ENCODE measurements at places on chromosomes 5 and 9.

DNA sequence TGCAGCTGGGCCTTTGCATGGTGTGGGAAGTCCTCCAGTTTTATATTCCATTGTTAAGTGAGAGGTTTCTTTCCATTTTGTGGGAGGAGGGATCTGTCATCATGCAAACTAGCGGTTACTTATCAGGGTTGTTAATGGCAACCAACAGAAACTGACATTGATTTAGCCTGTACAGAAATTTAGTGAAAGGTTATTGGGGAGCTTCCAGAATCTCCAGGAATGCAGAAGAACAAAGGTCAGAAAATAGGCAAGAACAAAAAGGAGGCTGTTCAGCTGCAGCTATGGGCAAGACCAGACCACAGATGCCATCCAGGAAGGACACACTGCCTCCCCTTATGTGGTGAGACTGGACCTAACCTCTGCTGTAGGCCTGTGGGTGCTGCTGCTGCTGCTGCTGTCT is 395.8 kb downstream of the KDM4C start:
- no peak for DNase-seq

GRCh38 chr5:147426640-147427327 is 83.1 kb downstream of the DPYSL3 start:
- DNase-seq: no peak

DNA sequence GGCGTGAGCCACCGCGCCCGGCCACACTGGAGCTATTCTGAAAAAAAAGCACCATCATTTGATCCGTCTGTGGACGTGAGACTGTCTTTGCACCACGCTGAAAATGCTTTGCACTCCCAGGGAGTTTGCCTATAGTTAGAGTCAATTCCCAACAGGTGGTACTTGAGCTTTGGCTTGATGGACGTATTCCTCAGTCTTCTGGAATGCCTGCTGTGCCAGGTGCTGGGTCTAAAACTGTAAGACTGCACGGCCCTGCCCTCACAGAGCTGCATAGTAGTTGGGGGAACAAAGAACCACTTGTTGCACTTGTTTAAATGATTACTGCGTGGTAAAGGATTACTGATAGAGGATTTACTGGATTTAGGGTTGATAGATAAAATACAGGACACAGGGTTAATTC is 3.4 kb upstream of the CCNO start:
- no peak for DNase-seq

DNA sequence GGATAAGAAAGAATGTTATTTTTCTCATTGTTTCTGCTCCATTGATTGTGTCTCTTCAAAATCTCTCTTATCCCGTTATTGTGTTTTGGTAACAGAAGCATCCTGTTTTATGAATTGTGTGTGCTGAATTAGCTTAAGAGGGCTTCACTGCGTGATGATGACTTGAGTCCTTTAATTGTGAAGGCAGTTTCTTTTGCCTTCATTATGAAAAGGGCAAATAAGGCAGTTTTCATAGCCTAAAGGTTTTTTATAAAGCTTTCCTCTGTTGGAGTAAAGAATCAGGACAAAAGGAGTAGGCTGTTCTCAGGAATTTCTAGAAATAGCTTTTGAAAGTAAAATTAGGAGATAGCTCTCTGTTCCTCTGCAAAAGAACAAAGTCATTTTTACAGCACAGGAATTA is 169.8 kb downstream of the FOCAD start:
- DNase-seq: no peak

DNA sequence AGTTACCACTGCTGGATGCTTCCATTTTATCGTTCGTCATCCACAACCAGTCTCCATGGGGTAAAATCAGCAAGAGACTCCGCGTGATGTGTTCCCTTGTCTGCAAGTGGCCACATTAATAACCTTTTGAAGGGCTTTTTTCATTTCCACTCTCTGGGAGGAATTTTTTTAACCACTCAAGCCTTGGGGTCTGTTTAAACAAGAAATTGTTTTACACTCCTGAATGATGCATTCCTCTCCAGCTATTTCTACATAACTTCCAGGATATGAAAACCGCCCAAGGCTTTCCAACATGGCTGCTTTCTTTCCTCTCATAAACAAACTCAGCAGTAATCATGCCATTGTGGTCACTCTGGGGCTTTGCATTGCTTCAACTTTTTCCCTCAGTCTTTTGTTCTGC is 217.2 kb upstream of the DAPK1 start:
- DNase-seq: no peak

DNA sequence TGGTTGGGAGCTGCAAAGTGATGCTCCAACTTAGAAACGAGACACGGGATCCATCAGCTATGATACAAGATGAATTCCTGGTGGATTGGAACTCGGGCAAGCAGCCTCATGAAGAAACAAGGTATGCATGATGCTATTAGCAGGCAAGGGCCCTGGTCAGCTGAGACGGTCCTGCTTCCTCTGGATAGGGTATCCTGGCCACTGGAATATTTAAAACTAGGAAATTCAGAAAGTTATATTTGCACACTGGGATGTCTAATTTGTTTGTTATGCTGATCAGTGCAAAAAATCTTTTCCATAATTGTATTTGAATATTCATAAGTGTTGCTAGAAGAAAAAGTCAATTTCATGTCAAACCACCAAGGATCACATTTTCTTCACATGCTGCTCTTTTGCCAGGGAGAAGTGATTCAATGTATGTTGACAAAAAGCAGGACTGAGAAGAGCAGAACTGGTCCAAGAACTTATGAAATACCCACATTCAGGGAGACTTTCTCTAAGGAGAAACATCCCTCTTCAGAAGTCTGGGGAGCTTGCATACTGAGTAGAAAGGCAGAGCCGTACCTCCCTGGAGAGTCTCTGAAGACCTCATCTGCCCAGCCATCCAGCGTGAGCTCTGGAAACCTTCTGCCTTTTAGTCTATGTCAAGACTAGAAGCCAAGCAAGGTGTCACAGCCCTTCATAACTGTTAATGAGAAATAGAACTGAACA is 6.7 kb upstream of the NXNL2 start:
- no peak for DNase-seq

DNA sequence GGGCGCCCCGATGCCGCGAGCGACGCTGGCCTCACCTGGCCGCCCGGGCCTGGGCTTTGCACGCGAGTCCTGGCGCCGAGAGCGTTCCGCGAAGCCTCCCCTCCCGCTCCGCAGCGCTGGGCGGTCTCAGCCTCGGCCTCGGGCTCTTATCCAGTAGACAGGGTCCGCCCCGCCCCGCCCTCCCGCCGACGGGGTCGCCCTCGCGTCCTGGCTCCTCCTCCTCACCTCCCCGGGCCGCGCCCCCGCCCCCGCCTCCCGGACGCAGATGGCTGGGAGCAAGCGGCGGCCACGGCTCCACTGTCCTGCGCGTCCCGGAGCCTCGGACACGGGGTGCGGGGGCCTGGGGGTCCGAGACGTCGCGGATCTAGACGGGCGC is at the start of gene SLC6A3:
Gene SLC6A3 (minus strand): TSS at position 128 of the 376 bp plus-strand sequence. CDS start 2,243 bp downstream, outside the sequence.
- DNase-seq: peak; percentile 41

DNA sequence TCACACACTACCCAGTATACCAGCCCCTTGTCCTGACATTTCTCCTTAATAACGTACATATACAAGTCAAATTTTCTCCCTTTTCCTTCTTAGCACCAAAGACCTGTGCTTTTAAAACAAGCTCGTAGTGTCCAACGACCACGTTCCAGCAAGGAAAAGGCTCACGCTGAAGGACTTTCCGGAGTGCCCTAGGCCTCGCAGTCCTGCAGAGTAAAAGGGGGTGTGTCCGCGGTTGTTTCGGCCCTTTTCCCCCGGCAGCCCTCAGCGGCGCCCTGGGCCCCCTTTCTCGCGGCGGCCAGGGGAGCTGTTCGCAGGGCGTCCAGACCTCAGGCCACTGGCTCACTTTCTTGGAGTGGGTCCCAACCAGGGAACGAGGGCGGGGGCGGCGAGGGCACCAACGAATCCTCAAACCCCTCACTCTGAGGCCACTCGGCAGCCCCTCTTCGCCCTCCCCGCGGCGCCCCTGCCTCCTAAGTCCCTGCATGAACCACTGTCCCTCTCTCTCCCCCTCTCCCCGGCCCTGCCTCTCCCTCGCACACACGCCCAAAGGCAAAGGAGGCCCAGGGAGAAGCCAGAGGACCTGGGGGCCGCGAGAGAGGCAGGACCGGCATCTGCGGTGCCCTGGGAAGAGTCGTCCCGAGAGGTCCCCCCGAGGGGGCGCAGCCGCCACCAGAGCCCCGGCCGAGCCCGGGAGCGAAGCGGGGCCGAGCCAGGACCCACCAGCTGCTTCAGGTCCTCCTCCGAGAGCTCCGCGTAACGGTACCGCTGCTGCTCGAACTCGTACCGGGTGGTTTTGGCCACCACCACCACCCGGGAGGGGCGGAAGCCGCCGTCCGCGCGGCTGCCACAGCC is 720 bp downstream of the NADK2 start:
- no peak for DNase-seq

DNA sequence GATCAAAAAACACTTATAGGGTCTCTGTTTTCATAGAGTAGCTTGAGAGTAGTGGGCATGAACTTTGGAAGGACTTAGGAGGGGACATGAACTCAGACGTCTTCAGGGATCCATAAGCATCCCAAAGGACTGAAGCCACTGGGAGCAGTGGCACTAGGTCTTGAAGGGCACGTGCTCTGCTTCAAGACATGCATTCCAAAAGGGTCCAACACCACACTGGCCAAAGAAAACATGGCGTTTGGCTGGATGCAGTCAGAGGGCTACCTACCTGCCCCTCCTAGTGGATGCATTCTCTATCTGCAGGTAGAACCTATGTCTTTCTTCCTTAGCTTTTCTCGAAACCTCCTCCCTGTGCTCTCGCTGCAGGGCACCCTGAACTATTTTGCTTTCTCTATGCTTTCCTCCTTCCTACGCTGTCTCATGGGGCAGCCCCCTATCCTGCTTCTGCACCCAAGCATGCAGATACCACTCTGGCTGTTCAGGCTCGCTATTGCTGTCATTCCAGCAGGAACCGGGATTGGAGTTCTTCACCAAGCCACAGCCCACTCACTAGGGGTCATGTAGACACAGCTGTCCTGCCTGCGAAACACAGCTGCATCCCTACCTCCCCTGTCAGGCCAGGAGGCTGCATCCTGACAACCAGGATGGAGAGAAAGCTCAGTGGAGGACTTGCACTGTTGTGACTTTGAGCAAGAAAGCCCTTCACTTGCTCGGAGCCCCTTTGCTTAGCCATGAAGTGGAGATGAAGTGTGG is 11.9 kb downstream of the FAM240B start:
- no peak for DNase-seq

GRCh38 chr9:117400171-117400570 is 14.7 kb downstream of the ASTN2 start:
- DNase-seq: no peak

GRCh38 chr5:633501-633955 is 21.4 kb downstream of the CEP72 start:
- DNase-seq: no peak

DNA sequence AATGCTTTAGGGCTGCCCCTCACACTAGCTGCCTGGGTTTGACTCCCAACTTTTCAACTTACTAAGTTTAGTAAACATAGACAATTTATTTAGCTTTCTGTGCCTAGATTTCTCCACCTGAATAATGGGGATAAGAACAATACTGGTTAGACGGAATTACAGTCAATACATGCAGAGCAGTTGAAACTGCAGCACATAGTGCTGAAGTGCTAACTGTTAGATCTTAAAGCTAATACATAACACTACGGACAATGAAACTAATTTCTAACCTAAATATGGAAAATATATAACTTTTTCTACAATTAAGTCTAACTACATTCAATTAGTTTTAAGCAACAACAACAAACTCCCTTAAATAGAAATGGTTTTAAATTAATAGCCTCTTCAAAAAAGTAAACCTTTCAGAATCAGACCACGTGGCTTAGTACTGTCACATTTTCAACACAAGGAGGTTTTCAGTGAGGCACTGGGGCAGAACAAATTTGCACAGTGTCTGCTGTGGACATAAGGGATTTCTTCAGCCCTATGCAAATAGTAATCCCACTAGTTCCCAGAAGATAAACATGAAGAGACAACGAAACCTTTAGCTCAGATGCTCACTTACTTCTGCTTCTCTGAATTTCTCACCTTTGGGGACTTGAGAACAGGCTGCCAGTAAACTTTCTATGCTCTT is 293.4 kb downstream of the EDIL3 start:
- DNase-seq: no peak

DNA sequence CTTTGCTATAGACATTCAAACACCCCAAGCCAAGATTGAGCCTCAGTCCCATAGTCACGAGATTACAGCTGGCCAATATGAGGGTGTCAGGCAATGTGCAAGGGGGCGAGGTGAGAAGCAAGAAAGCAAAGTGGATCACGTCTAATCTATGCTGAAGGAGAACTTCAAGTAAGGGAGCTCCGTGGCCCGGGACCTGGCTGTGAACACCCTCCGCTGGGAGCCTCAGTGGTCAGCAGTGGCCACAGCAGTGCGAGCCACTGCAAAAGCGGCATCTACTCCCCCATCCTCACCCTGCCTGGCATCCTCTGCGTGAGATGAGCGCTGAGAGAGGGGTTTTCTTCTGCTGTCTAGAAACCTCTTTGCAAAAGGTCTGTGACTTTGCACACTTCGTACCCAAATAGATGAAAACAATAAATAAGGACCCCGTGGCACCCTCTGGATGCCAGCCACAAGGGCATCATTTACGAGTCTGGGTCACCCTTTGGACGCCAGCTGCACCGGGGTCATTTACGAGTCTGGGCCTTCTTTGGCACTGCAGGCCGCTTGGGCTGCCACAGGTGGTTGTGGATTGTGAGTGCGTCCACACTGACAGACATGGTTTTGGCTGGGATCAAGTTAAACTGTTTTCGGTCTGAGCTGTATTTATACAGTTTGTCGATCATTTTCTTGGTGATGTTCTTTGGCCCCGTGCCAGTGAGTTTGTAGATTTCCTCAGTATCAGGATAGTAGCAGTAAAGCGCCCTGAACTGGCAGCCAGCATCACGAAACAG is 96.4 kb downstream of the CAMSAP1 start:
- no peak for DNase-seq

- DNase-seq: no peak
Observed at GRCh38 chr9:126117158-126117425, 209.5 kb upstream of the MVB12B start.
